ENCODE measurements at places on chromosomes 4 and X.

GRCh38 chr4:113109106-113109718 lies 59.8 kb downstream of the ANK2 start:
- no peak for DNase-seq

GRCh38 chr4:57639561-57640382 lies 529.6 kb upstream of the IGFBP7 start:
- DNase-seq = peak; percentile 44

- DNase-seq = no peak
Measured at GRCh38 chrX:23759821-23760220, 16.7 kb upstream of the ACOT9 start.

DNA sequence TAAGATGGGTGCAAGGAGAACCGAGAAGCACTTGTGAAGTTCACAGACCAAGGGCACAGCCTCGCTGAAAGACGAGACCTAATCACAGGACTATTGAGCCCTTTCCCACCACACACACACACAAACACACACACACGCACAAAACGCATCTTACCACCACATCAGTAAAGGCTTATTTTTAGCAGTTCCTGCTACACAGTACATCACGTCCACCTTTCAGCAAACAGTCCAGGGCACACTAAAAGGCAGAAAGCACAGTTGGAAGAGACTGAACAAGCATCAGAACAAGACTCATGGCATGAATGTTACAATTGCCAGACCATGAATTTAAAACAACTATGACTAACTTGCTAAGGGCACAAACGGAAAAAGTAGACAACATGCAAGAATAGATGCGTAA lies 83.6 kb upstream of the MAPK10 start:
- no peak for DNase-seq

DNA sequence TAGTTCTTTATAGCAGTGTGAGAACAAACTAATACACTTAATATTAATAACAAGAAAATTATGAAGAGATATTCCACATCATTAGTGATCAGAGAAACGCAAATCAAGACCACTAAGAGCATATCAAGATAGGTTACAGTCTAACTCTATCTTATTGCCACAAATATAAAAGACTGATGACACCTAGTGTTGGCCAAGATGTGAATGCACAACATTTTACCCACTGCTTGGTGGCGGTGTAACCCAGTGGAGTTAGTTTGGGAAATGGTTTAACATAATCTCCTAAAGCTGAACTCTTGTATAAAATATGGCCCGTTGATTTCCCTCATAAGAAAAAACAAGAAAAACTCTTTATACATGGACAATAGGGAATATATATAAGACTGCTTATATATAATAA lies 92.4 kb downstream of the SLITRK2 start:
- no peak for DNase-seq

GRCh38 chrX:65769564-65770292 lies 102.3 kb downstream of the MSN start:
- DNase-seq = no peak

GRCh38 chr4:88442689-88443191 lies 14.2 kb upstream of the HERC5 start:
- no peak for DNase-seq

- no peak for DNase-seq
Measured at GRCh38 chr4:1084796-1085403, 28.5 kb downstream of the RNF212 start.

GRCh38 chrX:64570204-64570603 lies 175.0 kb upstream of the MTMR8 start:
- peak; percentile 43 for DNase-seq

DNA sequence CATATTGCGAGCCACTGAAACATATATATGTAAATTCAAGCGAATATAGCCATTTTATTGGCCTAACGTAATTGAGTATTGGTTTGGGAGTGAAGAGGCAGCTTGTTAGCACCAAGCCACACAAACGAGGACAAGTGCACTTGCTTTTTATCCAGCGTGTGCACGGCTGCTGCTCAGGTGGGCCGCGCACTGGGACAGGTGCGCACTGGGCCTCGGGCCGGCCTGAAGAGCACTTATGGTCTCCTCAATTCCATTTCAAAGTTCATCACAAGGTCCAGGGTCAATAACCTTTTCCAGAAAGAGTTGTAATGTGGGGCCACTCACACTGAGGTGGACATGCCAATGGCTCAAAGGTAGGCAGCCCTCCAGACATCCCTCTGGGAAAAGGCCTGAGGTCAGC lies 95.9 kb downstream of the ATP8A1 start:
- DNase-seq = no peak

DNA sequence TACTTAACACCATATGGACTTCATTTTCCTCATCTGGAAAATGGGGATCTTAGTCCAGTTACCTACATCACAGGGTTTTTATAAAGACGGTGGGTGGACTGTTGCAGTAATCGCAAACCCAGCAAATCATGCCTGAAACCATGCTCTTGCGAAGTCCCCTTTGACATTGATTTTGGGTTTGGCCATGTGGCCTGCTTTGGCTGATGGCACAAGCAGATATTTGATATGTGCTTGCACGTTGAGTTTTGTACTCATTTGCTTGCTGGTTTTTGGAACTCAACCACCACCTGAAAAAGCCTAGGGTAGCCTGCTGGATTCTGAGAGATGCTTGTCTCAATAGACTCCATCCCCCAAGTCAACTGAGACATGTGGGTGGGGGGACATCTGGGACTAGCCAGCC lies 14.4 kb upstream of the KLHL2 start:
- DNase-seq = no peak

- no peak for DNase-seq
Measured at GRCh38 chr4:31051151-31051550, 331.0 kb downstream of the PCDH7 start.

DNA sequence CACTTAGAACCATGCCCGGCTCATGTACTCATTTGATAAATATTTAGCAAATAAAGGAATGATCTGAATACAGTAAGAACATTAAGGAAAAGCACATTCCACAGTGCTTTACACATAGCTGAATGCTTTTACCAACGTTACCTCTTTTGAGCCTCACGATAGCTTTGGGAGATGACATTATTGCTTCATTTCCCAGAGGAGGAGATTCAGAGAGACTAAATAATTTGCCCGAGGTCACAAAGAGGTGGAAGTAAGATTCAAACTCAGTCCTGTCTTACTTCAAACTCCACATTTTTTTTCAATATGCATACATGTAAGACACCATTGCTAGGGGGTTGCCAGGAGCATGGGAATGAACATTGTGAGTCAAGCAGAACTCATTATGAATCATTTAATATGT lies 538.5 kb downstream of the BCOR start:
- no peak for DNase-seq

- no peak for DNase-seq
Measured at GRCh38 chrX:151713849-151714248, 2.0 kb upstream of the FATE1 start.

- DNase-seq = no peak
Measured at GRCh38 chrX:37331546-37331945, 17.6 kb upstream of the PRRG1 start.

- DNase-seq = no peak
Measured at GRCh38 chr4:56979421-56980072, 851 bp downstream of the POLR2B start.

DNA sequence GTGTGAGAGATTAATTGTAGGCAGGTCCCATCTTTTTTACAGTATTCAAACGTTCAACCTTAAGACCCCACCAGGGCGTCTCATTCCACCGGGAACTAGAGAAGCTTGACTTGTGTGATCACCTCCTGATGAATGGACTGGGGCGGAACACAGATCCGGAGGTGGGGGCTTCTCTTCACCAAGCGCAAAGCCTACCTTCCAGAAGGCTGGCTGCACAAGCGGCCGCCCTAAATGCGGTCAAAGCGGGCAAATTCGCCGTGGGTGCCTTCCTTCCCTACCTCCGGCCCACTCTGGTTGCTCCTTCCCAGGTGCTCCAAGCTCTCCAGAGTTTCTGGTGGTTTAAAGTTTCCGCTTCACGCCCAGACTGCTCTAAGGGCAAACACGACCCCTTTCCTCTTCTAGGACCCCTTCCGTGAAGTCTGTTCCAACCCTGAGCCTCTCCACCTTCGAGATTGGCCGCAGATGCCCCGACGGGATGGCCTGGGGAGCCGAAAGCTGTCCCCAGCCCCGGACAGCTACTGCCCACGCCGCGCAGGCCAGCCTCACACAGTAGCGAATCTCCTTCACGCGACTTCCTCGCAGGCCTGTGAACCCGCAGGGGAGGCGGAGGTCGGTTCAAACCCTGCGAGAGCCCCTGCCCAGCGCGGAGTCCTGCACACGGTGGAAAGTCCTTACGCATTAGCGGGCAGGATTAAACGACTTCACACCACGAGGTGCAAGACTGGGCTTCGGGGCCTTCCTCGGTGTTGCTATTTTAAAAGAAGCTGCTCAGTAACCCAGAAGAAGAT lies 1.6 kb upstream of the WWC2 start:
- no peak for DNase-seq

- DNase-seq = no peak
Measured at GRCh38 chrX:107935664-107936433, 46.3 kb downstream of the TEX13B start.

- DNase-seq = no peak
Measured at GRCh38 chr4:53196882-53197771, 168.7 kb downstream of the SCFD2 start.

- no peak for DNase-seq
Measured at GRCh38 chr4:166838975-166839614, 395.2 kb downstream of the SPOCK3 start.

DNA sequence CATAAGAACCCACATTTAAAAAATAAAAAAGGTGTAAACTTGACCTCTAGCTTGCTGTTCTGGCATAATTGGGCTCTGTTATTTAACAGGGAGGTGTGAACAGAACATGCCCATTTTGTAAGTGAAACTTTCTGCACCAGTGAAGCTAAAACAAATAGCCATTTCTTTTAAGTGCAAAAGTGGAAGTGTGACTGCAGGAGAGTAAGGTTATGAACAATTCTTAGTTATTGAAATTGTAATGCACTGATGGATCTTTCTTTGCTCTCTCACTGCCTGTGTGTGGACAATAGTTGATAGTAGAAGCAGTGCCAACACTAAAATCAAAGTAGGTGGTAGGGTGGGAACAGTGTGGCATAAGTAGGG lies 12.6 kb downstream of the P2RY10 start:
- DNase-seq = no peak

Data from H1 (cell line).